LoVo (cell line): ENCODE measurements at places on chromosomes 2 and 18.
A peak's percentile ranks its signal among the peaks of the same experiment; 100 is the strongest.

- DNase-seq: no peak
Measured at GRCh38 chr2:114610677-114611076, 168.2 kb downstream of the DPP10 start.

DNA sequence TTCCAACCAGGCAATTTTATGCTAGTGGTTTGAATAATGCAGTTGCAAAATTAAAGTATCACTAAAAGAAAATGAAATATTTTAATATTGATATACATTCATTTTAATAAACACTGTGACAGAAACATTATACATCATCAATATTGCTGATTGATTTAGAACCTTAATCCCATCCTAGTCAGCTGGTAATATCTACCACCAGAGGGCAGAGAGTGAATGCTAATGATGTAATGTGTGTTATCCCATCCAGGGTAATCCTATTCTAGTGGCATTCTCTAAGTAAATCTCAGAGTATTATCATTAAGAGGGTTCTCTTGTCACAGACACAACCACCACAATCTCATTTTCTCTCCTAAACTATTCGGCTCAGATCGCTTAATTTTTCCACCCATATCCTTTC, 477.4 kb downstream of the CPS1 start:
- DNase-seq: no peak

DNA sequence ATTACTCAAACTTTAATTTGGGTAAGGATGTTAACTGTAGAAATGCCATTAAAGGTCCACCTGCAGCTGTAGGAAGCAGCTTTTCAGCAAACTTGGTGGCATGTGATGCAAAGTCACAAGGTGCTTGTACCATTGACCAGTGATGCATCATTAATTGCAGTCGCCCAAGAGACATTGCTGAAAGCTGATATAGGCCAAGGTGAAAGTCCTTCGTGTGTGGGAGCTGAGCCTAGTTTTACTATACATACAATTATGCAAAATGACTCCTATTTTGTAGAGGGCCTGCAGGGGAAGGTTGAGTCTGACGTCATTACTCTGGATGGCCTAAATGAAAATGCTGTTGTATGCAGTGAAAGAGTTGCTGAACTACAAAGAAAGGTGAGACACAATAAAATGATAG, 40.5 kb downstream of the ALMS1 start:
- no peak for DNase-seq

- peak; percentile 68 for DNase-seq
Measured at GRCh38 chr18:23871410-23871809, 143.1 kb upstream of the TTC39C start.

- DNase-seq: no peak
Measured at GRCh38 chr2:39734445-39734844, 44.6 kb downstream of the THUMPD2 start.

DNA sequence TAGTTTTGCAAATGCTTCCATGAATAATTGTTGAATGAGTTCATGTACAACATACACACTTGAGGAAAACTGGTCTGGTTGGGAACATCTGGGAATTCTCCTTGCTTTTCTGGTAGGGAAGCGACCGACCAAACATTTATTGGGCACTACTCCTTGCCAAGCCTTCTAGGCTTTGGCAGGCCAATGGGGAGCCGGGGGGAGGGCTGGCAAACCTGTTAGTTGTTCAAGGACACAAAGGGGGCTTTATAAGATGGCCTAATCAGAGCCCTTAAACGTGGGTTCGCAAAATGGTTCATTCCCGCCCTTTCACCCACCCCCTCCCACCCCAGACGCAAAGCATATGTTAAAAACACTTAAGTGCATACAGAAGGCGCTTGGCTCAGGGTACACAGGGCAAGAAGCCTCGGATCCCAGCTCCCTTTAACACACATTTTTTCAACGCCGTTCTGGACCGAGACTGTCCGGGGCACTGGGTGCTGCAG, 844 bp upstream of the VSNL1 start:
- peak; percentile 70 for DNase-seq

DNA sequence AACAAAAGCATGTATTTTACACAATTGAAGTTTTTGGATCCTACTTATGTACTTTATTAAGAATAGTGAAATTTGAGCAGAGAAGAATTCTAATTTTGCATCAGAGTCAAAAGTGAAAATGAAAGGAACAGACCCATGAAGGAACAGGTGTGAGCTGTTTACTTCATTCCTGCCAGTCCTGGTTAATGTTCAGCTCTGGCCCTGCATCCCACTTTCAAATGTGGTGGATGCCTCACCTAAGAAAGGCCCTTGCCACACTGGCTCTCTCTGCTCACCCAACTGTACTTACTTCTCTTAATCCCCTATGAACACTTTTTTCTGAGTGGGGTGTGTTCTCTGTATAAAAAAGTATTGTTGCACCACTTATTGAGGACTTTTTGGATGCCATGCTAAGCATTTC, 22.2 kb downstream of the FAM110C start:
- DNase-seq: peak; percentile 25

DNA sequence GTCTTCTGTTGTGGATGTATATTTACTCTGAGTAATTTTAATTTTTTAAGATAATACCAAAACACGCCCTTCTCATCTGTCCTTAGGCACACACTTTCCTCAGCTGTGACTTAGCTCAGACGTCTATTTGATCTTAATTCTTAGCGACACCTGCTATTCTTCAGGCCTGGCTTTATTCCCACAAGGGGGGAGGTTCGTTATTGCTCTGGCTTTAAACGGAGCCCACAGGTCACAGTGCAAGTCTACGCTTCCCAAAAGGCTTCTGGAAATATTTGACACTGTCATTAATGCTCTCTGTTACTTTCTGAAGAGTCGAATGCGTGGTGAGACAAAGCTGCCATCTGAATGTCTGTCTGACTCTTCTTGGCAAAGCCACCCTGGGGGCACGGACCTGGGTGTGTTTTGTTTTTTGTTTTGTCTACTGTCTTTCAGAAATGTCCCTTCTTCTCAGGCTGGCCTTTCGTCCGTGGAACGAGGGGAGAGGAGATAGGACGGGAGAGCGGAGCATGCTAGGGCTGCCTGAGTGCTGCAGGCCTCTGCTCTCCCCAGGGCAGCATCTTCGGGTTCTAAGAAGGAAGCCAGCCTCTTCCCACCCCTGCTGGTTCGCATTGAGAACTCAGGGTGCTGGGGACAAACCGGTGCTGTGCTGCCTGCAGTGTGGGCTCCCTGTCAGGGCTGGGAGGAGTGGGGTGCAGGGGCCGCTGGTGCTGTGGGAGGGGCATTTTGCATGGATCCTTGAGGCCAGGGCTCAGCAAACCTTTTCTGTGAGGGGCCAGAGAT, 61.9 kb downstream of the ASAP2 start:
- DNase-seq: no peak

DNA sequence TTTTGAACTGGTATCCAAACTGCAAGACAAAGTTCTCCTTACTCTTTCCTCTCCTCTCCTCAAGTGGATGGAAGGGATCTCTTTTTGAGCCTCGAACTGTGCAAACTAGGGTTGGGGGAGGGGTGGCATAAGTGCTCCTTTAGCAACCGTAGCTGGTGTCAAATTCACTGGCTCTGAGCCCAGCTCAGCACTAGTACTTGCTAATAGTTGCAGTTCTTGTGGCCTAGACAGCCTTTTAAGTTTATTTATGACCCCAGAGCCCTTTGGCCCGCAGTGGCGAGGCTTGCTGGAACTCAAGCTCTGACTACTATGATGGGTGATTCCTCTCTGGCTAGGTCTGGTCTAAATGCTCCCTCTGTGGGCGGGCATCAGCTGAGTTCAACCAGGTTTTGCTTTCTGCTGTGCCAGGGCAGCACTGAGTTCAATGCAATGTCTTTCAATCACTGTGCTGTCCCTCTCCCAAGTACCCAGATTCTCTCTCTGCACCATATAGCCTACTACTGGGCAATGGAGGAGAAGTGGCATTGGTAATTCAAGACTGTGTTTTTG, 528.4 kb upstream of the SYT4 start:
- no peak for DNase-seq

- no peak for DNase-seq
Measured at GRCh38 chr2:209642146-209642820, 129.3 kb upstream of the UNC80 start.

GRCh38 chr18:53735526-53735925, 488.9 kb downstream of the MBD2 start:
- DNase-seq: no peak

GRCh38 chr2:149877913-149878312, 290.3 kb upstream of the MMADHC start:
- DNase-seq: peak; percentile 37

GRCh38 chr18:76838182-76838581, 15.8 kb downstream of the ZNF236 start:
- peak; percentile 28 for DNase-seq

DNA sequence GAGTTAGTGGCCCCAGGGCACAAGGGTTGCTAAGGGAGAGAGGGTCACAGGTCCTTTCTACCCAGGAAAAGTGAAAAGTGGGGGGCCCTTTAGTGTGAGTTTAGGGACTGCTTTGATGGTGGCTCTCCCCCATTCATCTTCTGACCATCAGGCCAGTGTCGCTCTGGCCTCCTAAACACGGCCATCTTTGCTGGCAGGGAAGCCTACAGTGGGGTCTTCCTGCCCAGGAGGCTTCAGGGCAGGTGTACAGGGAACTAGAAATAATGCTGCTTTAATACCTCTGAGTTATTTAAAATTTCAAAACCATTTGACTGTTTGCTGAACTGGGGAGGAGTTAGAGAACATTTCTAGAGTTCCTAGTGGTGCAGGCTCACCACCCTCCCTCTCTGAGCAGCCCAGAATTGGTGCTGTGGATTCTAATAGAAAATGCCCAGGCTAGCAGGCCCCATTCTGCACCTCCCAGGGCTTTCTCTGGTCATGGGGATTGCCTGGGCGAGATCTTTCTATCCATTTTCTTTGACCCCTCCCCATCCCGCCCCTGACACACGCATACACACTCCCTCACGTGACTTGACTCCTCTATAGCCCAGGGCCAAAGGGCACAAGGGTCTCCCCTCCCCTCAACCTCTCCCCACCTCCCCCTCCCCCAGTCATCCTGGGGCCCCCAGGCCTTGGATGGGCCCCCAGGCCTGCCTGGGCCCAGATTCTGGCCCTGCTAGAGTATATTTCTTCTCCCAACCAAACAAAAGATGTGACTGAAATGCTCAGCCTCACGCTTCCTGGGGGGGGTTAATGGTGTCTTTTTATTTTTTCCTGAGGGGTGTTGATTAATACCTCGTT, 3.1 kb downstream of the PKDCC start:
- DNase-seq: no peak

GRCh38 chr2:205714789-205715720, 32.8 kb downstream of the NRP2 start:
- DNase-seq: no peak

DNA sequence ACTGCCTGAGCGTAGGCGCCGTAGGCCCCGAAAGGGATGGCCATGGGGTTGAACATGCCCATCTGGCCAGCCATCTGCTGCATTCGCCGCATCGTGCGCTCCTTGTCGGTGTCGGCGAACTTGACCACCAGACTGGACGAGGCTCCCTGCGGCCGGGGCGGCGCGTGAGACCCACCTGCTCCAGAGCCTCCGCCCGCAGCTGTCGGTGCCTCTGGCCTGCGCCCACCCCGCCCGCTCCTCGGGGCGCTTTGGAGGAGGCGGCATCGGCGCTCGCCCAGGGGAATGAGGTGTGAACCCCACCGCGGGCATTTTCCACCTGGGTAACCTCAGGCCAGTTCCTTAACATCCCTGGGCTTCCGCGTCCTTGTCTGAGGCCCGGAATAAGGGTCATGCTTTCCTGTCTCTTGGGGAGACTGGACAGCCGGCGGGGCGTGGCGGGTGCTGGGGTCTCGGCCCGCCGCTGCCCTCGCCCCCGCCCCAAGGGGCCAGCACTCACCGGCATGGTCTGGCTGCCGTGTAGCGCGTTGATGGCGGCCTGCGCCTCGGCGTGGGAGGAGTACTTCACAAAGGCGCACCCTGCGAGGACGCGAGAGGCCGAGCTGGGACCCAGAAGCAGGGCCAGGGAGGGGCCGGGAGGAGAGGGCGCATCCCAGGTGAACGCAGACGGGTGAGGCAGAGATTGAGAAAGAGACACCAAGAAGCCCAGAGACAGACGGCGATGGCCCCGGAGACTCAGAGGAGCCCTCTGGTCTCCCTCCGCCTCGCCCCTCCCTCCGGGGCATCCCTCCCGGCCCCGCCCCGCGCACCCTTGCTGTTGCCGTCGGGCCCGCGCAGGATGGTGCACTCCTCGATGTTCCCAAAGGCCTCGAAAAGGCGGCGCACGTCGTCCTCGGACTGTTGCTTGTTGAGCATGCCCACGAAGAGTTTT, 291.0 kb downstream of the CELF4 start:
- no peak for DNase-seq

DNA sequence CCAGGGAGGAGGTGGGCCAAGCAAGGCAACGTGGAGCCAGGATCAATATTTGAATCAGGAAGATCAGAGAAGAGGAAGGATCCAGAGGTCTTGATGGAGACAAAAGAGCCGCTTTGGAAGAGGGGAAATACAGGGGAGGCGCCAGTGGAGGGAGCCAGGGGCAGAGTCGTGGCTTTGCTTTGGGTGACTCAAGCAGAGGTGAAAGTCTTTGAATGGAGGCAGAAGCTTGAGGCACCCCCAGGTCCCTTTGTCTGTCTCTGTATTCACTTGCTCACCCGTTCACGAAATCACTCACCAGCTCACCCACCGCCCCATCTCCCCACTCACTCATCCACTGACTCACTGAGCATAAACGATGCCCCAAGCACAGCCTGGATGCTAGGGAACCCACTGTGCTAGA, 134.1 kb downstream of the ACOXL start:
- no peak for DNase-seq

- no peak for DNase-seq
Measured at GRCh38 chr2:150090031-150090430, 397.4 kb downstream of the RND3 start.

GRCh38 chr18:77207540-77207939, 42.1 kb upstream of the GALR1 start:
- peak; percentile 26 for DNase-seq

DNA sequence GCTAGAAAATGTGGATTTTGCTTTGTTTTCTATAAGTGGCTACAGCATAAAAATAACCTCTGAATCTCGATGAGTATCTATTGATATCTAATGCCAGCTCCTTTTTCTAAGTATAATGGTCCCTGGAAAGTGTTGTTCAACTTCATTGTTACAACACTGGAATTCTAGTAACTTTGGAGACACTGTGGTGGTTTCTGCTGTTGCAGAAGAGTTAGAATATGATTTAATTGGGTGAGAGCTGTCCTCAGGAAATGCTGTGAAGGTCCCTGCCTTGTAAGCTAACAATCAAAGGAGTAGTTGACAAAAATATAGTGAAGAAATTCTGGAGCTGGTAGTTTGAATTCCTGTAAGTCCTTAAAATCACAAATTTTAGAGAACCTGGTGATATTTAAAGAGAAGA, 62.1 kb downstream of the C18orf63 start:
- DNase-seq: no peak

DNA sequence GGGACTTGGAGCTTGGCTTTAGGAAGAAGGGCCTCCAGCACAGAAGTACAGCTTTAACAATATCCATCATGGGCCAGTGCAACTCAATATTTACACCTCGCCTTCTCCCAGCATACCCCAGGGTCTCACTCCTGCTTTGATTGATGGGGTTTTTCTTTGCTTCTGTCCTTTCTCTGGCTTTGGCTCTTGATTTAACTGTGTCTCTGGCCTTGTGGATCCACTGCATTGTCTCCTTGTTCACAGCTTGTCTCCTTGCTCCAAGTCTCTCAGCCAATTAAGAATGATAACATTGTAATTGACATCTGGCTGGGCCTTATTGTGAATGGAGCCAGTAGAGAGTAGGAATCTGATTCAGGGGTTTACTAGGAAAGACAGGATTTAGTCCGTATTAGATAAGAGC, 1019.5 kb downstream of the TMEM182 start:
- DNase-seq: no peak
